A549 (cell line): ENCODE measurements at places on chromosomes 3 and 15.

DNA sequence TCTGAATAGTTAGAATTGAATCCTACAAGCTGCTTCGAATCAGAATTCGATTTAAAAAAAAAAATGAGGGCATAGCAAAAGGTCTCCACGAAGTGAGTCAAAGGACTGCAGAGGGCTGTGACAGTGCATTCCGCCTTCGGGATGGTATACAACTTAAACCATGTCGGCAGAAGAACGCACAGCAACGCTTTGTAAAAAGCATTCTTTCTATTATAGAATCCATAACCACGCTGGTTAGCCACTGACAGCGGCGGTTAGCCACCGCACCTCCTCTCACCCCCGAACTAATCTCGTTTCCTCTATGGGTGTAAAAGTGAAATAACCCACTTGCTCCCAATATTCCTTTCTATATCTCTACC is 664 bp upstream of the PIK3CA start:
- DNase-seq = no peak

DNA sequence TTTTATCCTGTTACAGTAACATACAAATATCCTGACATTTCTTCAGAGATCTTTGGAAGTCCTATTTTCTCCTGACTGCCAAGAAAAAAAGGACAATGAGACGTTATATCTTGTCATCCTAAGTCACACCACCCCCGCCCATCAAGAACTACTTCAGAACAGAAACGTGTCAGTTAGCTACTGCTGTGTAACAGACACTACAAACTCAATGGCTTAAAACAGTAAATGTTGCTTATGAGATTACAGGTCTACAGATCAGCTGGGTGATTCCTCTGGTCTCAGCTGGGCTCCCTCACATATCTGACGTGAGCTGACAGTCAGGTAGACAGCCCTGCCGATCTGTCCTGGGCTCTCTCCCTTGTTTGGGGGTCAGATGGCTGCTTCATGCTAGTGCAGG is 20.5 kb upstream of the CCDC174 start:
- DNase-seq = no peak

DNA sequence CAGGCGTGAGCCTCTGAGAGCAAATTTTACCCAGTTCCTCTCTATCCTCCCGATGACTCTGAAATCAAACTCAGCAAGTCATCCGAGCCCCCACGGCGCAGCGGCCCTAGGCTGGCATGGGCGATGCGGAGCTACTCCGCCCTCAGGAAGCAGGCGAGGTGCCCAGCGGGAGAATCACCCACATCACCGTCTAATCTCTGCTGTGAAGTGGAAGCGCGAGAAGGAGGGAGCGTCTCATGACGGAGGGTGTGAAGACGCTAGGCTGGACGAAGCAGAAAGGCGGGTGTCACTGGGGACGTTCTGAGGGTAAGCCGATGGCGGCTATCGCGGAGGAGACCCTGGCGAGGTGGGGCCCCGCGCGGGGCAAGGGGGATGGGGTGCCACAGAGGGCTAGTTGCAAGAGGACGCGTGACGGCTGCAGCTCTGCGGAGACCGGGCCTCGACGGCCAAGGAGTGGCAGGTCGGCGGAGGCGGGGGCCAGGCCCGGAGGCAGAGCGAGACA is 9.1 kb upstream of the GNAI2 start:
- peak; percentile 63 for DNase-seq

DNA sequence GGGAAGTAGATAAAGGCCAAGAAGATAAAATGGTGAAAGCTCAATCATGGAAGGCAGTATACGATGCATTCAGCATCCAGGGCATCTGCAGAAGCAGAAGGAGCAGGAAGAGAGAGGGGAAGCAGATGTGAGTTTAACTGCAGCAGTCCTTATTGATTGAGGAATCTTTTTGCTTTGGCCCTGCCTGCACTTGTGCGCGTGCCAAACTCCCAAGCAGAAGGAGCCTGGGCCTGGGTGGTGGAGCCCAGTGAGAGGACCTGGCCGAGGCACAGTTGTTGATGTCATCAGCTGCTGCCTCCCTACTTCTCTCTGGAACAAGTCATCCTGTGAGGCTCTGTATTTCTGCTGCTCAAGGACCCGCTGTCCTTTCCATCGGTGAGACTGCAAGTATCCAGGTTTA is 65.5 kb upstream of the ROPN1 start:
- DNase-seq = no peak

- DNase-seq = no peak
Measured at GRCh38 chr3:101811875-101812274, 32.9 kb downstream of the NXPE3 start.

GRCh38 chr15:43244092-43244491 is 22.6 kb downstream of the TGM5 start:
- no peak for DNase-seq

DNA sequence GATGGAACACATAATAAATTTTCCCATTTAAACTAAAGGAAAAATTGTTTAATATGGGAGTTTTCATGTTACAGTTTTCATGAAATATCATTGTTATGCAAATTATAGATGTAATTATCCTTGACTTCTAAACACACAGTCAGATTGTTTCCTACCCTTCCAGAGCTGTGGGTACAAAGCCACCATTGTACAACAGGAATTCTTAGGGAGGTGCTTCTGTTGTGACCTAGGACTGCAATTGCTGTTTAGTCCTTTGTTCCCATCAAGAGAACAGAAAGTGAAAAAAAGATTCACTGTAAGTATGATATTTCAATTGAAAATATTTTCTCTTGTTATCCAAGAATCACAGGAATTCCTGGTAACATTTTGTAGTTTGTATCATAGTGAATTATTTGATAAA is 455.3 kb upstream of the NAALADL2 start:
- no peak for DNase-seq

- DNase-seq = no peak
Measured at GRCh38 chr3:79729096-79729495, 38.7 kb downstream of the ROBO1 start.

GRCh38 chr15:31435912-31436628 is 109.4 kb downstream of the KLF13 start:
- no peak for DNase-seq

- DNase-seq = peak; percentile 31
Measured at GRCh38 chr3:69143612-69144011, 21.2 kb upstream of the LMOD3 start.

DNA sequence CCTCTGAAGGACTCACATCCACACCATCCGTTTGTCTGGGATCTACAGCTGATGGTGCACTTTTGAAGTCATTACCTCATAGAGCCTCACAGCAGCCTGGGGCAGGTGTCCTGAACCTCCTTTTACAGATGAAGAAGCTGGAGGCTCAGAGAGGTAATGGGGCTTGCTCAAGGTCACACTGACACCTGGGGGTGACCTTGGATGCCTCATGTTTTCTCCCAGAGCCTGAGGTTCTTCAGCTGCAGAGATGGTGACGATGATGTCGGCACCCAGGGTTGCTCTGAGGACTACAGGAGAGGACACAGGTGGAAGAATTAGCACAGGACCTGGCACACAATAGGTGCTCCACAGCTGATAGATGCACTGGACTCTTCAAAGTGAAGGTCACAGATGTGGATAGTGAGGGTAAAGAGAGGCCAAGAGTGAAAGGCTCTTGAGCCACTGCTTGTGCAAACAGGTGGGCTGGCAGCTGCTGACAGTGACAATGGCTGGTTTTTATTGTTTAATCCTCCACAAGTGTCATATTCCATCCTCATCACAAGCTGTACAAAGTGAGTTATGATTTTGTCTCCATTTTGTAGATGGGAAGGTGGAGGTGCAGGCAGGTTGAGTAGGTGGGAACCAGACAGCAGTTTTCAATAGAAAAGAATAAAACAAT is 17.4 kb upstream of the ATP2B2 start:
- no peak for DNase-seq

DNA sequence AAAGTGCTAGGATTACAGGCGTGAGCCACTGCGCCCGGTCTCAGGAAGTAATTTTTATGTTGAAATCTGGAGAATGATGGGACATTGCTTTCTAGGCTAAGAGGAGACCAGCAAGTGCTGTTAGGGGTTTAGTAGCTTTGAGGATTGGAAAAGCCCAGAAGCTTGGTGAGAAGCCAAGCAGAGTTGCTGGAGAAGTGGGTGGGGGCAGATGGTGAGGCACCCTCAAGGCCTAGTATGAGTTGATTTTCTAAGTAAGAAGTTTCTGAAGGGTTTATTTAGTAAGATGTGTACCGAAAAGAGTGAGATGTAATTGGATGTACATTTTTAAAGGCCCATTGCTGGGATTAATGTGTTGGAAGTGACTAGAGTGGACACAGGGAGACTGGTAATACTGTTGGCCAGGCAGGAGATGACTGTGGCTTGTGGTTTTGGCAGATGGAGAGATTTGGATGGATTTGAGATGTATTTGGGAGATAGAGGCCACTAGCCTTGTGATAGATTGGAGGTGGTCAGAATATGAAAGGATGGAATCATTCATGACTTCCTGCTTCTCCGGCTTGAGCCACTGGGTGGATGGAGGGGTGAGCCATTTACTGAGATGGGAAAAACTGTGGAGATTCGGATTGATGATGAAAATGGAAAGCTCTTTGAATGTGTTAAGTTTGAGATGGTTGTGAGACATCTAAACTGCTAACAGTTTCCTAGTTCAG is 2.3 kb downstream of the LRRC28 start:
- no peak for DNase-seq

- DNase-seq = no peak
Measured at GRCh38 chr3:98967758-98968157, 66.3 kb upstream of the DCBLD2 start.

GRCh38 chr3:16284633-16285032 is 19.6 kb downstream of the OXNAD1 start:
- DNase-seq = no peak

GRCh38 chr3:158491968-158492367 is 79.0 kb upstream of the MLF1 start:
- DNase-seq = no peak

- no peak for DNase-seq
Measured at GRCh38 chr3:42975456-42975855, 3.7 kb upstream of the GASK1A start.

DNA sequence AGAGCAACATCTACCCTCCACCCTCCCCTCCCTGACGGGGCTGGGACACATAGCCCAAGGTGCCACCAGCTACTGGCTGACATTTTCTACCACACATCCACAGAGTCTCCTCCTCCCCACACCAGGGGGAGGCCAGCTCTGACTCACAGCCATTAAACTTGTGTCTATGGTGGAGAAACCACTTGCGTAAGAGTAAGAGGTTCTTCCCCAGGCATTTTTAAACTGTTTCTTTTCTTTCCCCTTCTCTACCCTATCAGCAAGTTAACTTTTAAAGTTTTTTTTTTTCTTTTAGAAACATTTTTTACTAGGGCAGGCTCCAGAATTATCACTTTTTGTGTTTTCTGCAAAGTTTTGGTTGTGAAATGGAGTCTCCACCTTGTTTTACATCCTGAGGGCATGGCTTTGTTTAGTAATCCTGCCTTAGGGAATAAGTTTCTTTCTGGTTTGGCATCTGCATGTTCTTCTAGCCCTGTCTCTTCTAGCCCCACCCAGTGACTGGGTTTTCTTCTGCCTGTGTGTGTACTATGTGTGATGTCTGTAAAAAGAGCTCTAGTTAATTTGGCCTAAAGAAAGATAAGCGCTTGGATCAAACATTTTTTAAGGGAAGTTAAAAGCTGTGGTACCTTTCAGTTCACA is 148.8 kb upstream of the GADL1 start:
- no peak for DNase-seq

GRCh38 chr3:73365756-73366397 is 258.9 kb downstream of the PDZRN3 start:
- DNase-seq = no peak

GRCh38 chr15:63899193-63899592 is 65.4 kb upstream of the HERC1 start:
- DNase-seq = no peak

- no peak for DNase-seq
Measured at GRCh38 chr3:67437090-67437489, 217.3 kb downstream of the SUCLG2 start.

GRCh38 chr15:79117442-79118204 is 27.0 kb upstream of the RASGRF1 start:
- no peak for DNase-seq

DNA sequence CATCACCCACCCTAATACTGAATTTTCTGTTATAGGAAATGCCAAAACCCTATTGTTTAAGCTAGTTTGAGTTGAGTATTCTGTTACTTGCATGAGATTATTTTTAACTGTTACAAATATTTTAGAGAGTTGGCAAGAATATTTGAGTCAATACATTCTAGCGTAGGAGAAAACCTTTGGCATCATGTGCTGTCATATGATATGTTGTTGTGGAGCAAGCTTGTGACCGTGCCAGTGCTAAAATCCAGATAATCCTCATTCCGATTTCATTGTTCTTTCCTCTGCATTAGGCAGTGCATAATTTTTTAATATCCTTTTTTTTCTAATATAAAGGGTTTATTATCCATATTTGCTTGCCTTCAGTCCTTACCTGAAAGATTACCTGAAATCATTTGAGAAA is 168.0 kb upstream of the GMNC start:
- no peak for DNase-seq

DNA sequence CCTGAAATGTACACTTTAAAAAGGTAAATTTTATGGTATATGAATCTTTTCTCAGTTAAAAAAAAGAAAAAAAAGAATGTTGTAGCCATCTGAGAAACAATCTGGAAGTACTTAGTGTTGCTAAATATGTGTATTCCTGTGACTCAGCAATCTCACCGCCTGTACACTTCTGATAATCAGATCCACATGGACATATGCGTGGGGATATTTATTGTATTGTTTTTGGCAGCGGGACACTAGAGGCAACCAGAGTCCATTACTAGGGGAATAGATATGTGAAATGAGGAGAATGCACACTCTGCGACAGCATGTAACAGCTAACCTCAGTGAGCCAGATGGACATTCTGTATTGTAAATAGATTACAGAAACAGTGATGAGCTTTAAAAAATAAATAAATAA is 65.4 kb downstream of the AQP9 start:
- no peak for DNase-seq

- no peak for DNase-seq
Measured at GRCh38 chr15:92963794-92964193, 63.7 kb downstream of the CHD2 start.

DNA sequence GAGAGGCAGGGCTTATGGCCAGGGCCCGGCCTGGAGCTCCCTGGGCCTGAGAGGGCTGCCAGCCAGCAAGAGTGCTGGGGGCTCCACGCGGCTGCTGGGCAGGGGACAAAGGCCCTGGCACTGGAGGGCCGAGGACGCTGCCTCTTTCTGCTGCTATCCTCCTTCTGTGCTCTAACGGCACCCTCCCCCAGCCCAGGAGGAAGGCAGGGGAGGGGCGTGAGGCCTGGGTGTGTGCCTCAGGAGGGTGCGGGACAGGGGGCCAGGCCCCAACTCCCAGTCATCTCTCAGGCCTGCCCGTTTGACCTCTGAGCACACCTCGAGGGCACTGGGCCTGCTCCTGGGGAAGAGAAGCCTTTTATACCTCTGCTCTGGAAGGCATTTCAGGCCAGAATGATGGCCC is 115.5 kb downstream of the ADCY5 start:
- no peak for DNase-seq

DNA sequence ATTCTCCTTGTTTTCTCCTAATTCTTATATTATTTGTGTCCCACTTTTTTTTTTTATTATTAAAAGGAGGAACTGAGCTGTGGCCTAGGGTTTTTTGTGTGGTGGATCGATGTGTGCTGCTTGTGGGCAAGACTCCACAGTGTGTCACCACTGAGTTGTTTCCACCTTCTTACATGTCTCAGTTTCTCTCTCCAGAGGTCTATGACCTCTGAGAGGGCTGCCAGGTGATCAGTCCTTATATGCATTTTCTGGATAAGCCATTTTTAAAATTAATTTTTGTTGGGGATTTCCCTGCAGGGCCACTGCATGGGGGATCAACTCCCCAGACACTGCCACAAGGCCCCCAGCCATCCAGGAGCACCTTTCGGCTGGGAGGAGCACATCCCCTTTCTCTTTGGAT is 27.8 kb downstream of the IQCF6 start:
- DNase-seq = no peak
